Activated CD8-positive, alpha-beta memory T cell treated with anti-CD3 and anti-CD28 coated beads for 1 hour (primary cell): ENCODE measurements at places on chromosomes 16 and 17.

GRCh38 chr17:41792845-41793783 lies 6.6 kb upstream of the JUP start:
- no peak for DNase-seq

- DNase-seq: no peak
Observed at GRCh38 chr16:3488801-3489200, 6.5 kb downstream of the C16orf90 start.

- DNase-seq: no peak
Observed at GRCh38 chr17:76983075-76983775, 115.0 kb downstream of the MGAT5B start.

- DNase-seq: no peak
Observed at GRCh38 chr16:61385392-61386071, 650.7 kb downstream of the CDH8 start.

- DNase-seq: no peak
Observed at GRCh38 chr17:48592577-48592976, 1.0 kb downstream of the HOXB5 start.

DNA sequence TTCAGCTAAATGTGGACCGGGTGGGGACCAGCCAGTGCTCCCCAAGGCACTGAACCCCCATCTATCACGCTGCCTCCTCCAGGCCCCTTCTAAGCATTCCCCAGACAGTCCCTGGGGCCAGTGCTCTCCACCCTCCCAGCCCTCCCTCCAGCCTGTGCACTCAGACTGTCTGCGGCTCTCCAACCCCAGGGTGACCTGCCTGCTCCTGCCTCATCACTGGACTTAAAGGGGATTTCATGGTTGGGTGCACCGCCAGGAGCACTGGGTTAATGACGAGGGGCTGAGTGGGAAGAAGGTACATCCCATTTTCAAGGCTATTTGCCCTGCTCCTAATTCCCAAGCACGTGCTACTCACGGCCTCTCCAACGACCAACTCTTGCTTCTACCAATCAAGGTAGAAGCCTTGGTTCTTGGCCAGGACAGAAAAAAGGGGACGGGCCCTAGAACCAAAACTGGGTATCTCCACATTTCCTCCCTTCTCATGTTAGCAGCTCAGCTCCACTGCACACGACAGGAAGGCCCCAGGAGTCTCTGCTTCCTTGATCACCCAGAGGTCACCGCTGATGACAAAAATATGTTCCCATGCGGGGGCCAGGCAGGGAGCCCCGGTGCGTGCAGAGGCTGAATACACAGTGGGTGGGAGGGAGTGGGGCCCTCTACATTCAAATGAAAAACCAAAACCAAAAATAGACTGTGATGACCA lies 3.5 kb upstream of the ABR start:
- no peak for DNase-seq

GRCh38 chr16:8660841-8661301 lies 13.5 kb upstream of the ABAT start:
- DNase-seq: no peak

GRCh38 chr17:9880582-9880999 lies 24.5 kb downstream of the RCVRN start:
- no peak for DNase-seq

- no peak for DNase-seq
Observed at GRCh38 chr16:6122401-6122800, 1024.8 kb upstream of the EEF2KMT start.

DNA sequence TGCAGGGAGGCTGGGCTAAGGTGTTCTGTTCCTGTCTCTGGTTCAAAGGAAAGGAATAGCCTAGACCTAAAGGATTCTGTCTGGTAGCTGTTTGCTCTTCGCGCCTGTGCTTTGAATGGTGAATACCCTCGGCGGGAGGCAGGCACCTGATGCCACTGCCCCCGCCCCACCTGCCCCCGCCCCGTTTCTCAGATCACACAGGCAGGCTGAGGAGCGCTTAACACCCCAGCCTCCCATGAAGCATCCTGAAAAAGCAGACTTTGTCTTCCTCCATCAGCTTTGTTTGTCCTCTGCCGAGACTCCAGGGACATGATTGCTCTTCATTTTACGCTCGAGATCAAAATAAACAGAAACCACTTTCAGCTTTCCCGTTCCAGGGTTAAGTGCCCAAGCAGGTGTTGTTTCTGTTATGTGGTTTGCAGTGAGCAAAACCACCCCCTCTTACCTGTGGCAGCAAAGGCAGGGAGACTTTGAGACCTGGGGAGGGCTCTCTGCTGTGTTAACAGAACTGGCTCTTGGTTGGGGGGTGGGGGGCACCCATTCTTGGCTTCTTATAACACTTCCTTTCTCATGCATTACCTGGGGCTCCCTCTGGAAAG lies 452.1 kb downstream of the WWOX start:
- no peak for DNase-seq

GRCh38 chr16:77511053-77511452 lies 76.2 kb upstream of the ADAMTS18 start:
- DNase-seq: no peak

- DNase-seq: no peak
Observed at GRCh38 chr17:2798678-2799077, 2.4 kb downstream of the RAP1GAP2 start.

DNA sequence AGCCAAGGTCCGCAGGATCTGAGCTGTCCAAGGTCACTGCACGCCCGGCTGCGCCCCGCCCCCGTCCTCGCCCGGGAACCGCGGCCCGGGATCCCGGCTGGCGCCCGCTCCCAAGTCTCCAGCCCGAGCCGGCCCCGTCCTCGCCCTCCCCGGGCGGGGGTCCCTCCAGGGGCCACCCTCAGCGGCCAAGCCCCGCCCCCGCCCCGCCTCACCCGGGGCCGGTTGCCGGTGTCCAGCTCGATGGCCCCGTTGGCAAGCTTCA lies 216 bp downstream of the VPS9D1 start:
- DNase-seq: no peak

- peak; percentile 48 for DNase-seq
Observed at GRCh38 chr16:361872-362701, 8.3 kb downstream of the MRPL28 start.

- DNase-seq: no peak
Observed at GRCh38 chr17:40366076-40366860, 1.7 kb upstream of the GJD3 start.

- no peak for DNase-seq
Observed at GRCh38 chr16:19861133-19861532, 23.5 kb downstream of the GPRC5B start.

GRCh38 chr17:50571681-50572080 lies 11.2 kb downstream of the CACNA1G start:
- DNase-seq: no peak

DNA sequence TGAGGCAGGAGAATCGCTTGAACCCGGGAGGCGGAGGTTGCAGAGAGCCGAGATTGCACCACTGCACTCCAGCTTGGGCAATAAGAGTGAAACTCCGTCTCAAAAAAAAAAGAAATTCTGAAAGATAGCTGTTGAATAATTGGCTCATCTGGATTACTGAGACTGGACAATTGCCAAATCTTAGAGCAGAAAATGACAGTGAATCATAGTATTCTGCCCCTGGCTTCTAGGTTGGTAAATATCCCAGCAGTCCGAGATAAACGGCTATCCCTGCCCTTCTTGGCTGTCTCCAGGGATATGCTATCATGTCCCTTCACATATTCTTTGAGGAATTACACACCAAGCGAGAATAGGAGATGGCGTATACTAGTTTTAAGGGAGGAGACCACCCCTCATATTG lies 35.5 kb upstream of the METTL16 start:
- no peak for DNase-seq

DNA sequence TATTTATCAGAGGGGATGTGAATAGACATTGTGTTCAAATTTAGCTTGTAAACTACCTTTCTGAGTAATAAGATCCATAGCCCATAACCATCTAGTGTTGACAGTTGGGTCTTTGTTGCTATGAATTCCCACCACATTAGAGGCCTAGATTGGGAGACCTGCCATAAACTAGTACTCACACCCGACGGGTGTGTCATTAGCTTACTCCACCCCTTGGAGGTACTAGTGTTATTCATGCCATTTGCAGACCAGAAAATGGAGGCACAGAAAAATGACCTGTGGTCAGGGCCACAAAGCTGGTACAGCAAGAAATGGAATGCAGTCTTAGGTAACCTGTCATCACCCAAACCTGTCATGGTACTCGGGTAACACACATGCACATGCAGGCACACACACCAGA lies 41.3 kb upstream of the BCAR1 start:
- DNase-seq: no peak

GRCh38 chr16:22622703-22623102 lies 112.0 kb downstream of the NPIPB5 start:
- no peak for DNase-seq

DNA sequence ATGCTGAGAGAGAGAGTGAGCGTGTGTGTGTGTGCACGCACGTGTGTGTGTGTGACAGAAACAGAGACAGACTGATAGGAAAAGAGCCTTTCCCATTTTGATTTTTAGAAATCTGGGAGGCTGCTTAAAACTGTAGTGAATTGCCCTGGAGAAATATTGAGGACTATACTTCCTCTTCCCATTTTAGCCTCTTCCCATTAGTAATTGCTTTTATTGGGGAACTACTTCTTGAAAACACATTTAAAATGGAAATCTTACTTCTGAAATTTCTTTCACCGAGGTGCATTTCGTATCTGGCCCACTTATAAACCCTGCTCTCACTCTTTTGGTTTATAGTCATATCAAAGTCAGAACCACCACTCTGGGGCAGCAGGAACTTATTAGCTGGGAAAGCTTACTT lies 47.1 kb downstream of the NUP93 start:
- no peak for DNase-seq

- no peak for DNase-seq
Observed at GRCh38 chr17:41352597-41353366, 2.2 kb upstream of the KRT33A start.

GRCh38 chr16:1770328-1771187 lies 785 bp downstream of the NME3 start:
- DNase-seq: no peak

- DNase-seq: no peak
Observed at GRCh38 chr17:1485423-1486376, 6.8 kb downstream of the MYO1C start.

DNA sequence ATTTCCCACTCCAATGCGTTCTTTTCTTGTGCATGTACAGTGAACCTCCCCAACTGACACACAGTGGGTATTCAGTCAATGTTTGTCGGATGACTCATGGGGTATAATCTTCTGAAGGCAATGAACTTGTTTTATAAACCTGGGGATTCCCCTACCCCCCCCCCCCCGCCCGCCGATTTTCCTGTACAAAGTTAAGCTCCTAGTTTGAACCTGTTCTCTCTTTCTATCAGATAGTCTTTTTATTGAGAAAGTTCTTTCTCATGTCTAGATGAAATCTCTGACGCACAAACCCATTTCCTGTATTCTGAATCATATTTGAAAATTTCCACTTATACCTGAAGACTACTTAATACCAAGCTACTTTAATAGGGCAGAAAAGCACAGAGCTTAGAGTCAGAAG lies 338.3 kb downstream of the CA10 start:
- DNase-seq: no peak

DNA sequence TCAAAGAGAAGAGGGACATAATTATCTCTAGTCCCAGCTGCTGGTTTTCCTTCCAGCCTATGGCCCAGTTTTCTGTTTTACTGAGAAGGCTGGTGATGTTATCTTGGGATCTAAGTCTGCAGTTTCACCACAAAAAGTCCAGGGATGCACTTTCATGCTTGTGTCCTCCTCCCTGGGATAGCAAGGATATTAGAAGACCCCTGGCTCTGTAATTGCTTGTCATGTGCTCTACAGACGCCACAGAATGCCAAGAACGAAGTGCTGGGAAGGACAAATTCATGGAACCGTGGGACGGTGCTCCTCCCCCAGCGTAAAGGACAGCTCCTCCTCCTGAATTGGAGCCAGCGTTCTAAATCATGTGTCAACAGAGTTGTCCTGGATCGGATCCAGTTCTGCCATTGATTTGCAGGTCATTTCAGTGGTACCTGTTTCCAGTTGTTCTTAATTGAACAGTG lies 8.6 kb downstream of the MAPT start:
- no peak for DNase-seq

GRCh38 chr17:57606111-57606875 lies 138.8 kb downstream of the CCDC182 start:
- DNase-seq: no peak

GRCh38 chr17:9218064-9218635 lies 196.8 kb downstream of the NTN1 start:
- DNase-seq: no peak

DNA sequence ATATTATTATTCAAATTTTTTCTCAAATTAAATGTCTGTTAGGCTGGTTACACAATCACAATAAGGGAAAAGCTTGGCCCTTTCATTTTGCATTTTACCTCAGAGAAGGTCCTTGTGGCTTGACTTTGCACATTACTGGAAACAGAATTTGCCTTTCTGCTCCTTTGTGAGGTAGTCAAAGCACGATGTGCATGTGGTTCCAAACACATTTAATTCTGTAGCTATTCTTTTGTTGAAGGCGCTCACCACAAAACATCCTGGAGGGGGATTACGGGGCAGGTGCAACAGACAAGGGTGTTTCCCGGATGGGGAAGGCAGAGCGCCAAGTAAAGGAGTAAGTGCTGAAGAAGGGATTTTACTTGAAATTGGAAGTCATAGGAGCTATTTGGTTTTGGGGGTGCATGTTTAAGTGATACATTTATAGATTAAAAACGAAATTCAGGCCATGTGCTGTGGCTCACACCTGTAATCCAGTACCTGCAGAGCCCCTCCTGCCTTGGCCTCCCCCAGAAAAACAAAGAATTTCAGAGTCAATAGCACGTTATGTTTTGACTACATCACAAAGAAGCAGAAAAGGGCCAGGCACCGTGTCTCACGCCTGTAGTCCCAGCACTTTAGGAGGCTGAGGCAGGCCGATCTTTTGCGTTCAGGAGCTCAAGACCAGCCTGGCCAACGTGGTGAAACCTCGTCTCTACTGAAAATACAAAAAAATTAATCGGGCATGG lies 31.2 kb upstream of the TENT4B start:
- peak; percentile 1 for DNase-seq
